Stimulated activated naive CD8-positive, alpha-beta T cell treated with anti-CD3 and anti-CD28 coated beads, Interleukin-15, amount 100 ng/mL, for 72 hours (primary cell): ENCODE measurements at places on chromosomes 16 and 17.

DNA sequence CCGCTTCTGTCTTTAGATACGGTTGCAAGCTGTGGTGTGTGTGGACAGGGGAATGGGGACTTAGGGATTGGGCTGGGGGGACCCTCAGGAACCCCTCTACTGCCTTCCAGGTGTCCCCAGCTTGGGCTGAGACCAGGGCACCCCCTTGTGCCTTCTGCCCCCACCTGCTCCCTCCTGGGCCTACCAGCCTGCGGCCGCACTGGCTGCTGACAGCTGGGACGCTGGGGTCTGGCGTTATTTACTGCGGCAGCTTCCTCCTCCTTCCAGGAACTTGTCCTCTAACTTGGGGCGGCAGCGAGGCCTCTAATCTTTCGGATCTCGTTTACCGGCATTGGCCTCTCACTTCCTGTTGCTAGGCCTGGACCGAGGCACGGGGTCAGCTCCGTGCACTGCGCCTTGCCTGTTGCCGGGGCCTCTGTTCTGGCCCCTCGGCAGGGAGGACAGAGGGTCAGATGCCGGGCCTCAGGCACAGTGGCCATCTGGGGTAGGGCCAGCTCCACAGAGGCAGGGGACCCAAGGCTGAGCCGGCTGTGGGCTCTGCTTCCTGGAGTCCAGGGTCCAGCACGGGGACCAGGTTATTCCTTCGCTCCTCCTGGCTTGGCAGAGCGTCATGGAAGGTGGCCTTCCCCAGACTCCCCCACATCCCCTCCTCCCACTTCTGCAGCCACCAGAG, 31.8 kb downstream of the TMEM235 start:
- no peak for DNase-seq

GRCh38 chr16:14095883-14096551, 24.9 kb downstream of the MRTFB start:
- no peak for DNase-seq

DNA sequence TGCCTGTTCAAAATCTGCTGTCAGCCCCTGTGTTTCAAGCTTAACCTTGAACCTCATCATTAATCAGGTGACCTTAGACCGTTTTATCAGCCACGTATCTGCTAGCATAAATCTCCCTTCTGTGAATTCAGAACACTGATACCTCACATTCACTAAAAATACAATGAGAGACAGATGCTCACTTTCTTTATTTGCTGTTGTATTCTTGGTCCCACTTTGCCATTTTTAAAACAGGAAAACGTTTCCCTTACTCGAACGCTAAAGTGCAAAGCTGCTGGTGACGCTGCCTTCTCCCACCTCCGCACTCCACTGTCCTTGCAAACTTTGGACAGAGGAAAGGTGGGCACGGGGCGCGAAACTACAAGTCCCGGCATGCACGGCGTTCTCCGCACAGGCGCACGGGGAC, 220 bp upstream of the ARHGAP44 start:
- DNase-seq, result no peak

DNA sequence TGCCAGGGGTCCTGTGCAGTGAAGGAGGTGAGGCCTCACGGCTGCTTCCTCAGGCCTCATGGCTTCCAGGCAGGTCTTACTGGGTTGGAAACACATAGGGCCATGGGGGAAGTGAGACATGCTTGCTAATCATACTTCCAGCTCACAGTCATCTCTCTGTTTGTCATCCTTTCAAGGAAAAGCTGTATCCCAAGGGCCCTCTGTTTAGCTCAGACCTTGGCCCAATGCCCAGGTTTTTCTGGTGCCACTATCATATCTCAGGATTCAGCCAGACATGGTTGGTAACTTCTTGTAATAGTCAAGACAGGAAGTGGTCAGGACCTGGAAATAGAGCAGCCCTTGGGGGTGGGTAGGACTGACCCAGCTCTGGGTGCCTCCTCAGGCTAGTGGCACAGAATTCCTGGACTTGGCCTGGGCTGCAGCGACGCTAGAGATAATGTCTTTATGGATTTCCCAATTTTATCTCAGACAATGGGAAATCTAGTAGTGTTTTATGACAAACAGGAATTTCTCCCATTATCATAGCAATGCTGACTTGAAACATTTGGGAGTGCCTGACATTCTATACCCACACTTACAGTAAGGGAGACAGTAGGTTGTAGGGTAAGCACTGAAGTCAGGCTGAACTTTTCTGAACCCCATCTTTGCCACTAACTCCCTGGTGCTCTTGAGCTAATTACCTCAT, 13.5 kb upstream of the ITGB3 start:
- DNase-seq, result no peak

- no peak for DNase-seq
Observed at GRCh38 chr17:40932608-40933007, 4.8 kb downstream of the KRT23 start.

DNA sequence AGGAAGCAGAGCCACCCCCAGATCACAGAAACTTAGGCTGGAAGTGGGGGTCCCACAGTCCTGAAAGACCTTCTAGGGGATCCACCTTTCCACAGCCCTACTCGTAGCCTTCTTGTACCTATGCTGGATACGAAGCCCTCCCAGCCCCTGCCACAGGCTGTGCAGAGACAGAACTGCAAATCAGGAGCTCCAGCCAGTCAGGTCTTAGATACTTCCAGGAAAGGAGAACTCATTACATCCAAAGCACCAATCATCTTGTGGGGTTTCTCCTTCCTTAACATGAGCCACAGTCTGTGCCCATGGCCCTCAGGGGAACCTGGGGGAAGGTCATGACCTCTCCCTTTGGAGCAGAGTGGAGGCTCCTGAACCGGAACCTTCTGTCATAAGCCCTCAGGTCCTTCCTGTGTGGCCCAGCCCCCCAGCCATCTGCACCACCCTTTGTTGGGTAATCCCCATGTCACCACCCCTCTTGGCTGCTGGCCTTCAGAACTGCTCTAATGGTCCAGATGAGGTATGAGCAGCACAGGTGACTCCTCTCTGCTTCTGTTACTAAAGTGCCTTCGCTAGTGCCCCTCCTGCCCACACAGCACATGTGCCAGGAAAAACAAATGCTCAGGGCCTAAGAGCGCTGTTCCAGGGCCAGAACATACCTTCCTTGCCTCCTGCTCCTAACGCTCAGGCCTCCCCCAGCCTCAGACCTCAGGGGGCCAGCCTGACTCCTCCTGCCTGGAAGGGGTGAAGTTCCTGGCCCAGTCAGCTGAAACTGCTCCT, 14.6 kb downstream of the SRCIN1 start:
- no peak for DNase-seq

DNA sequence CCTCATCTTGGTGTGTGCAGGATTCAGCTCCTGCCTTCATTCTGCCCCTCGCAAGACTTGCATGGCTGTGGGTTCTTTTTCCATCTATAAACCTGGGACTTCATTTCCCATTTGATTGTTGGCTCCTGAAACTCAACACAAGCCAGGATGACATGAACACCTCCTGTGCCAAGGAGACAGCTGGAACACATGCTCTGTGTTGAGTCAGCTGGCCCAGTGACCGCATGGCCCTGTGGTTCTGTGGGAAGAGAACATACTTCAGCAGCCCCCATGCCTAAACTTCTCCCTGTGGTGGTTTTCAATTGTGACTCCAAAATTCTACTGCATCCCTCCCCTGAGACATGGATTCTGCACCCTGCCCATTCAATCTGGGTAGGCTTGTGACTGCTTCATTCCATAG, 57.9 kb upstream of the FOXF1 start:
- no peak for DNase-seq
